Effector memory CD4-positive, alpha-beta T cell (primary cell): ENCODE measurements at places on chromosomes 5 and 9.

DNA sequence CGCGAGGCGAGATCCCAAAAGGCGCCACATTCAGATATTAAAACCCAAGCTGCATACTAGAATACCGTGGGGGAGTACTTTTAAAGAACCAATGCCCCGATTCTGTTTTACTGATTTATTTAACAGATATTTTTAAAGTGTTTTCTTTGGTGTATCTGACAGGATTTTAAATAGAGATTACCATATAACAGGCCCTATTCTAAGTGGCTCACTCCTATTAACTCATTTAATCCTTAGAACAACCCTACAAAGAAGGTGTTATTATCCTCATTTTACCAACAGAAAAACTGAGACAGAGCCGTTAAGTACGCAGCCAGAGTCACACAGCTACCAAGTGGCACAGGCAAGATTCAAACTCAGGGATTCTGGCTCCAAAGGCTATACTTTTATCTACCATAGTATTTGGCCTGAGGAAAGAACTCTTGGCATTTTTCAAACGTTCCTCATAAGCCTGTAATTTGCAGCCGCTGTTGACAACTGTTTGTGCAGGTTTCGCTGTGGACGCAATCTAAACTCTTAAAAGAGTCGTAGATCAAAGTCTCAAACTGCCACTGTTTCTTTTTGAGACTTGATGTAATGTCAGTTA lies 550 bp upstream of the TMEM245 start:
- DNase-seq, result no peak

GRCh38 chr5:43208658-43209057 lies 16.6 kb downstream of the NIM1K start:
- DNase-seq, result no peak

- DNase-seq, result no peak
Measured at GRCh38 chr5:109558364-109558763, 131.4 kb upstream of the MAN2A1 start.

- no peak for DNase-seq
Measured at GRCh38 chr9:94083384-94083783, 880 bp upstream of the PTPDC1 start.

DNA sequence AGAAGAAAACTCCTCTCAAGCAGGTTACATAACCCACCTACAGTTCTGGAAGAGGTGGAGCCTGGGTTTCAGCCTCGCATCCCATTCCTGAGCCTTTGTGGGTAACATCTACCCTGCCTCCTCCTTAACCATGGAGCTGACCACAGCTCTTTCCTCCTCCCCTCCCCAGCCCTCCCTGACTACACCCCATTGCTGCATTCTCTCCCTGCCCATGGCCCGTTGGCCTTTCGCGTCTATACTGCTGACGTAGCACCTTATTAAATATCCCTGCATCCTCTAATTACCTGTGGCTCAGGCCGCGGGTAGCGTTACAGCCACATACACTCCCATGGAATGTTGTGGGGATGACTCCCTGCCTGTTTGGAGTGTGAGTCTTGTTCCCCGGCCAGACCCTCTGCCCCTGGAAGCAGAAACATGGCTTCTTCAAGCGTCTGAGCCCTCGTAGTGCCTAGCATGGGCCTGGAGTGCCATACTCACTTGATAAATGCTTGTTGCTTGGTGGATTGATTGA lies 72.8 kb downstream of the WWC1 start:
- DNase-seq, result no peak

- DNase-seq, result no peak
Measured at GRCh38 chr9:110241858-110242321, 14.4 kb downstream of the TXN start.

- DNase-seq, result no peak
Measured at GRCh38 chr9:93677641-93678136, 101.3 kb downstream of the PHF2 start.

GRCh38 chr9:114110180-114110579 lies 11.1 kb upstream of the KIF12 start:
- no peak for DNase-seq

DNA sequence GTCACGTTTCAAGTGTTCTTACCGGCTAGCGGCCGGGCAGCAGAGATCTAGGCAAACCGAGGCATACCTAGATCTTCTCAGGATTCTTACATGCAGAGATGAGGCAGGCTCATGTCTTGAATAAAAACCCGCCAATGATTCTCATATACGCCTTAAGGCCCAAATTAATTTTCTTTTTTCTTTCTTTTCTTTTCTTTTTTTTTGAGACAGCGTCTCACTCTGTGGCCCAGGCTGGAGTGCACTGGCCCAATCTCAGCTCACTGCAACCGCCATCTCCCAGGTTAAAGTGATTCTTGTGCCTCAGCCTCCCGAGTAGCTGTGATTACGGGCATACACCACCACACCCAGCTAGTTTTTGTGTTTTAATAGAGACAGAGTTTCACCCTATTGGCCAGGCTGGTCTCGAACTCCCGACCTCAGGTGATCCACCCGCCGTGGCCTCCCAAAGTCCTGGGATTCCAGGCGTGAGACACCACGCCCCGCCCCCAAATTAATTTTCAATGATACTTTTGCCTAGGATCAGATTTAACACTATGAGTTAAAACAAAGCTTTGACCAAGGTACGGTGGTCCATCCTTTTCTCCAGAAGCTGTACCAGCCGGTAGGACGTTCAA lies 1.5 kb downstream of the C9orf40 start:
- DNase-seq, result no peak

DNA sequence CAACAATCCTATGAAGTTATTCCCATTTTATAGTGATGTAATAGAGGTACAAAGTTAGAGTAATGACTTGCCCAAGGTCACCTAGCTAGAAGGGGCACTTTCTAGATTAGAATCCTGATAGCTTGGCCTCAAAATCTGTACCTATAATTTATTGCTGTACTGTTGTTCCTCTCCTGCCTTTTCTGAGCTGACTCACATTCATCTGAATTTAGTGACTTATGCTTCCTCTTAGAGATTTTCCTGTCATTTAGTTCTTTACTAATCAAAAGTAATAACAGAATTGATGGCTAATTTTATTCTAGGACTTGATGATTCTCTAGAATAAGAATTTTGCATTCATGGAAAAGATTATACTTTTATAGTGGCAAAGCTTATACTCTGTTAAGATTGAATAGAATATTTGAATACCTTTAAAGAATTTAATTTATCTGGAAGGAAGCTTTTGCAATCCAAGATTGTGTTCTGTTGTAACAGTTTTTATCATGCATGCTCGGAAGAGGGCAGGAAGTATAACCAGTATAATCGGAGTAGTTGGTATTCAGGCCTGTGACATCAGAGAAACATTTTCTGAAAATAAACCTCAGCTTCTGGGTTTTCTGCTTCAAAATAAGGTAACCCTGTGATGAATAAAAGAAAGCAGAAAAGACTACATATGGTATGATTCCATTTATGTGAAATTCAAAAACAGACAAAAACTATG lies 21.3 kb downstream of the CYSTM1 start:
- DNase-seq, result no peak

GRCh38 chr5:78753093-78753531 lies 104.5 kb upstream of the LHFPL2 start:
- DNase-seq, result no peak

DNA sequence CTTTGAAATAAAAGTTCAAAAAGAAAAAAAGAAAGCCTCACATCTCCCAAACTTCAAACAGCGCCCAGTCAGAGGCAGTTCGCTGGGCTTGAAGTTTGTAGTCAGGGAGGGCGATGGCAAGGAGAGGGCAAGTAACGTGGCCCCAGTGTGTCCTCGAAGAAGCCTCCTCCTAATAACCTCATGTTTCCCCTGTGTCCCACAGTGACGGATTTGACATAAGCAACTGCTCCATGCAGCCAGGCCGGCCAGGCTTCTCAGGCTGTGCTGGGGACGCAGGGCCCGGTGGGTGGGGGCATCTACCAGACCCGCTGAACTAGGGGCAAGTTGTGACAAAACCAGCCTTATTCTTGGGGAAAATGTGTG lies 172.2 kb downstream of the ERCC6L2 start:
- no peak for DNase-seq

- DNase-seq, result no peak
Measured at GRCh38 chr9:68546596-68547390, 6.1 kb upstream of the TMEM252 start.

GRCh38 chr5:127801751-127802476 lies 98.7 kb downstream of the CCDC192 start:
- DNase-seq, result no peak

DNA sequence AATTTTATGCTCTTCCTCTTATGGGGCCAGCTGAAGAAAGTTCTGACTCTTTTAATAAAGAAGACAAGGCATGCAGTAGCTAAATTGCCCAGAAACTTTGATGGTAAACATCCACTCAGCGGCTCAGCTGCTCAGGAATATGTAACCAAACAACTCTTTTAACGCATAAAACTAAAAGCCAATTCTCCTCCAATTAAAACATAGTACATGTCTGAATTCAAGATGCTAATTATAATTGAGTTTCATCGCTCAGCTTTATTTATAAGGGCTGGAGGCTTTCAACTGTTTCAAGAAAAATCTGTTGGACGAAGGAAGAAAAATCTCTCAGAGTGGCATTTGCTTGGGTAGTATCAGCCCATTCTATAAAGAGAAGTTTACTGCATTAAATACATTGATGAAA lies 359.5 kb downstream of the PTPRD start:
- DNase-seq, result no peak
